Activated CD4-positive, alpha-beta memory T cell treated with anti-CD3 and anti-CD28 coated beads, Interleukin-2, amount 10 ng/mL, durations not matched to agents 7 days and 5 days (primary cell): ENCODE measurements at places on chromosomes 13 and 19. TPM values are rescaled to one million over a fixed set of nuclear protein-coding genes. Genes with fewer than 3 reads are reported as not detected.

Gene ERICH4
- not detected for total RNA-seq

- no peak for DNase-seq
Measured at GRCh38 chr13:35720290-35720689, 243.8 kb upstream of the MAB21L1 start.

GRCh38 chr19:6413291-6413690 lies 11.3 kb downstream of the KHSRP start:
- DNase-seq: no peak

GRCh38 chr19:29708554-29709439 lies 6.3 kb downstream of the C19orf12 start:
- DNase-seq: no peak

Gene KLK7
- not detected for total RNA-seq

DNA sequence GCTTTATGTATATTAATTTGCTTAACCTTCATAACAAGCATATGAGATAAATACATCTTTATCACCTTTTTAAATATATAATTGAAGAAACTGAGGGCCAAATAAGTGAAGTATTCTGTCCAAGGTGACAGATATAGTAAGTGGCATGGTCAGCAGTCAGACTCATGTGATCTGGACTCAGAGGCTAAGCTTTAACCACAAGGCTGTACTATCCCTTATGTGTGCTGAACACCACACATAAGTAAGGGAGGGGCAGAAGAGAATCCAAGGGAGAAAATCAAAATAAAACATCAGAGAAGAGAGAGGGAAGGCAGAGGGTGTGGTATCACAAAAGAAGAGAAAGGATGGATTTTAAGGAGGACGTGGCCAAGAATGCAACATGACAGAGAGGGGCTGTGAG lies 348.4 kb downstream of the EFNB2 start:
- no peak for DNase-seq

Gene PSG5
- total RNA-seq: not detected
